ENCODE measurements at places on chromosomes 2 and 18.

GRCh38 chr2:98087447-98088020 lies 567 bp downstream of the VWA3B start:
- DNase-seq: no peak

- peak; percentile 56 for DNase-seq
These were observed 8.2 kb upstream of the KCTD1 start for GRCh38 chr18:26556573-26556972.

GRCh38 chr2:7633566-7634153 lies 716.4 kb downstream of the RNF144A start:
- no peak for DNase-seq

GRCh38 chr18:48590678-48591077 lies 51.8 kb downstream of the CTIF start:
- DNase-seq: peak; percentile 93

DNA sequence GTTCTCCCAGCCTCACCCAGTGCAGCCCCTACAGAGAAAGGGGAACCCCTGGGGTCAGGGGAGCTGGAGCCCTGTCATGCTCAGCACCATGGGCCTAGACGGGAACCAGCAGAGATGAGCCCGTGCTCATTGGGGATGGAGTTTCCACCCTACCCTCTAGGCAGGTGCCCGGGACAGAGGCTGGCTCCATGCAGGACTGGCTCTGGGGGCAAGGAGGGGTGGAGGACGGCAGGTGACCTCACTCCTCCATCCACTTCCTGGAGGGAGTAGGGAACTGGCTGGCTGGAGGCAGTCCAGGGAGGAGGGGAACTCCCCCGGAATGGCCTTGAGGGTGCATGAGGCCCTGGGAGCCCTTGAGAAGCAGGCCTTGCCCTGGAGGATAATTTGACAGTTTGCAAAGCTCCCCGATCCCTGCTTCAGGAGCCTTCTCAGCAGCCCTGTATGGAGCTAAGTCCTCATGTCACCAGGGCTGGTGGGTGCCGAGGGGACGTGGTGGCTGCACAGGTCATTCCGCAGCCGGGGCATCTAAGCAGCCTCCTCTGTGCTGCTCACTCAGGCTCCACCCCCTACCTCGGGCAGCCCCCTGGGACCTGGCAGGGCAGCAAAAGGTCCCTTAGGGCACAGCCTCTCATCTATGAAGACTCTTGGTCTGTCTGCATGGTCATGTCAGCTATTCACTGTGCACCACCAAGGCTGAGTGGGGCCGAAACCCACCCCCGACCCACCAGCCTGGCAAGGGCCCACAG lies 2.1 kb downstream of the NEURL3 start:
- no peak for DNase-seq

DNA sequence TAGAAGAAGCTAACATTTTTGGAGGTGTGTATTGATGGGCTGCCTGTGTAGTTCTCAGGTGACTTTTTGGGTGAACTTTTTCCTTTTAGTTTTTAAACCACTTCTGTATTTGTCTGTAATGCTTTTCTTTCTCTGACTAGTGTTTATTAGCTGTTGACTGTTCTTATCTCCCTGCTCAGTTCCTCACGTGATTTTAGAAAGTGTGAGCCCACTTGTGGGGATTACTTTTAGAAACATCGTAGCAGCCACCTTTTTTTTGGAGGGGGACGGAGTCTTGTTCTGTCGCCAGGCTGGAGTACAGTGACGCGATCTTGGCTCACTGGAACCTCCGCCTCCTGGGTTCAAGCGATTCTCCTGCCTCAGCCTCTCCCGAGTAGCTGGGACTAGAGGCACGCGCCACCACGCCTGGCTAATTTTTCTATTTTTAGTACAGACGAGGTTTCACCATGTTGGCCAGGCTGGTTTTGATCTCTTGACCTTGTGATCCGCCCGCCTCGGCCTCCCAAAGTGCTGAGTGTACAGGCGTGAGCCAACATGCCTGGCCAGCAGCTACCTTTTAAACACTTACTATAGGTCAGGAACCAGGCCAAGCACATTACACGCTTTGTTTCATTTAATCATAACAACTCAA lies 9.2 kb upstream of the CDKL4 start:
- no peak for DNase-seq
